ENCODE measurements at places on chromosomes 3 and 15.

- DNase-seq: no peak
Measured at GRCh38 chr3:63685340-63685739, 32.9 kb downstream of the SNTN start.

- DNase-seq: no peak
Measured at GRCh38 chr3:188584162-188584529, 430.2 kb downstream of the LPP start.

- no peak for DNase-seq
Measured at GRCh38 chr3:133706033-133706432, 40.2 kb upstream of the TF start.

DNA sequence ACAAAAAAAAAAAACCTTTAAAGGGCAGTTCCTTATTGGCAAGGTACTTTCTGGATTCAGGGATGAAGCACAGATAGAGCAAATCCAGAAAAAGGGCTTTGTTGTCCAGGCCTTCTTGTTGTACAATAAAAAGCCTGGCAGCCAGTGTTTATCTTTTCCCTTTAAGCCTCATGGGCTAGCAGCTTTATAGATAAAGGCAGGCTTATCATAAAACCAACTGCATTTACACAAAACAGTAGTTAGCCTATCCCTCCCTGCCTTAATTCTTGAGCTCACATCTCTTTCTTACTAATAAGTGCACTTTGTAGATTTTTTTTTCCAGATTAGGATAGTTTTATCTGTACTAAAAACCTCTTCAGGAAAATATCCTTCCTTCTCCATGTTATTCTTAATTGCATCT, 662.8 kb upstream of the CCDC54 start:
- DNase-seq: no peak

DNA sequence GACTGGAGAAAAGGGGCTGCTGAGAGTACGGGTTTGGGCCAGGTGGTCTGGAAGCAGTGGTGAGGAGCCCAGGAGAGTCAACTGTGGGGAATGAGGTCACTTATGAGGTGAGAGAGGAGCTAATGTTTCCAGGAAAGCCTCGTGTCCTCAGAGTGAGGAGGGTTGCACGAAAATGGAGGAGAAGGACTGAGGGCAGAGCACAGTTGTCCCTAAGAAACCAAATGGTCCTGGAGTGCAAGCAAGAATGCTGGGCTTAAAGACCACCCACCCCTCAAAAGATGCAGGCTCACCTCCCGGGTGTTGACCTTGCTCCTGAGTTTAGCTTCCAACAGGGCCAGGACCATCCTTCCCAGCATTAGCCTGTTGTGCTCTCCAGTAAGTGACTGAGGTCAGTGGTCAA, 133.2 kb downstream of the PDE8A start:
- no peak for DNase-seq

GRCh38 chr15:70439304-70439877, 324.0 kb downstream of the UACA start:
- DNase-seq: no peak

DNA sequence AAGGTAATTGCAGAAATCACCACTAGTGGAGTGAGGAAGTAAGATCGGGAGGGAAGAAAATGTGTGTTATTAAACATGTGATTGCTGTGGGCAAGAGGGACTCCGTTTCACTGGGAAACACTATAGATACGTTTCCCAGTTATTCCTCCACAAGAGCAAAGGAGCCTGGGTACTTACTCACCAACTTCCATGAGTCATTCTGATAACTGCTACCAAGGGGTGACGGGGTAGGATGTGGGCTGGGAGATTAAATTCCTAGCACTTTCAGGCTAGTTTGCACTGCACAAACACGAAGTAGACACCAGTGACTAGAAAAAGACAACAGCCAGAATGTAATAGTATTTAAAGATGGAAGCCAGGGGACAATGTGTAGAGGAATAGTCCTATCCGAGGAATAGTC, 812.9 kb upstream of the CFAP20DC start:
- DNase-seq: no peak

- no peak for DNase-seq
Measured at GRCh38 chr3:135645541-135645940, 320.0 kb upstream of the PPP2R3A start.

GRCh38 chr3:10964537-10965167, 27.9 kb upstream of the SLC6A1 start:
- no peak for DNase-seq

DNA sequence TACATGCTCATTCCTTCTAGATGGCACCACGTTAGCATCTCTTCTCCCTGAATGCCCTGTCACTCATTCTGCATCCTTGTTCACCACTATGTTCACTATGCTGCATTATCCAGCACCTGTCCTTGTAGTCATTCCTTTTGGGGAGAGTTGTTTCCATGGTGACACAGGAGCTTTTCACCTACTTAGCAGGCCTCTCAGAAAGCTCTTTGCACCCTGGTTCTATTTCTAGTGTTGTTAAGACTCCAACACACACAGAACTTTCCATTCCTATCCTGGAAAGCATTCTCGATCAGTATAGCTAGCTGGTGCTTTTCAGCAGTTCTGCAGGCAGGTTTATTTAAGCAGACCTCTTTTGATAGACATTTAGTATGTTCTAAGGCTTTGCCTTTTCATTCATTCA, 6.7 kb upstream of the RPL14 start:
- DNase-seq: no peak

GRCh38 chr3:189158034-189158433, 13.7 kb upstream of the TPRG1 start:
- no peak for DNase-seq

- no peak for DNase-seq
Measured at GRCh38 chr3:11367143-11367693, 95.0 kb downstream of the ATG7 start.

GRCh38 chr3:174251681-174252080, 607.5 kb upstream of the NAALADL2 start:
- DNase-seq: no peak

- DNase-seq: no peak
Measured at GRCh38 chr3:189277711-189278110, 105.9 kb downstream of the TPRG1 start.

- no peak for DNase-seq
Measured at GRCh38 chr3:134352031-134352671, 22.1 kb downstream of the AMOTL2 start.

GRCh38 chr15:66078196-66078928, 175.2 kb downstream of the MEGF11 start:
- no peak for DNase-seq

- DNase-seq: no peak
Measured at GRCh38 chr3:179615458-179616173, 11.0 kb downstream of the NDUFB5 start.

- no peak for DNase-seq
Measured at GRCh38 chr15:48131324-48131723, 10.5 kb downstream of the SLC24A5 start.

GRCh38 chr3:65473736-65474135, 565.0 kb downstream of the MAGI1 start:
- no peak for DNase-seq

DNA sequence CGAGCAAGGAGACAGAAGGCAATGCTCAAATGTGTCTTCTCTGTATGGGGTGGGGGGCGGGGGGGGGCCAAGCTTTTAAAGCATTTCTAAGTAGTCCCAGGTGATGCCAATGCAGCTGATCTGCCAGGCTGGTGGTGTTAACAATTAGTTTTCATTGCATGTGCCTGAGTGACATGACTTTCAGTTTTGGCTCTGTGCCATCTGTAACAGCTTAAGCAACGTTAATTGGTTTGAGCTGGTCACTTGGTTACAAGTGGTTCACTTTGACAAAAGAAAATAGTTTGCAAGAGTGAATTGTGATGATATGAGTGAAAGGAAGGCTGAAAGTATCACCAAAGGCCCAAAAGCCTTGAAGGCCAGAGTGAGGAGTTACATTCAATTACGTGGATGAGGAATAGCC, 26.4 kb upstream of the LRIG1 start:
- DNase-seq: no peak

DNA sequence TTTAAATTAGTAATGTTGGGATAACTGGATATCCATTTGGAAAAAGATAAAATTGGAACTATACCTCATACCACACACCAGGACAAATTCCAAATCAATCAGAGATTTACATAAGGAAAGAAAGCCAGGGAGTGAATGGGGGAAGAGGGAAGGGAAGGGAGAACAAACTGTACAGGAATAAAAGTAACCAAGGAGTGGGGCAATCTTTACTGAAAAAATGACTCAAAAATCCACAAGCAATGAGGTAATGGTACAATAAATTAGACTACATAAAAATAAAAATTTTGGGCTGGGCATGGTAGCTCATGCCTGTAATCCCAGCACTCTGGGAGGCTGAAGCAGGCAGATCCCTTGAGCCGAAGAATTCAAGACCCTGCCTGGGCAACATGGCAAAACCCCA, 82.6 kb downstream of the MLH1 start:
- DNase-seq: no peak

GRCh38 chr3:101995371-101996046, 146.2 kb downstream of the NFKBIZ start:
- DNase-seq: no peak

GRCh38 chr3:65328148-65328547, 640.3 kb upstream of the ADAMTS9 start:
- DNase-seq: no peak

- DNase-seq: no peak
Measured at GRCh38 chr3:9779075-9779593, 9.4 kb upstream of the CAMK1 start.

GRCh38 chr3:12194669-12195161, 36.0 kb upstream of the TIMP4 start:
- no peak for DNase-seq

- no peak for DNase-seq
Measured at GRCh38 chr15:74826364-74826819, at the start of gene CPLX3. Gene CPLX3 (plus strand): TSS chr15:74826627. CDS start chr15:74826704, 77 bp downstream.

DNA sequence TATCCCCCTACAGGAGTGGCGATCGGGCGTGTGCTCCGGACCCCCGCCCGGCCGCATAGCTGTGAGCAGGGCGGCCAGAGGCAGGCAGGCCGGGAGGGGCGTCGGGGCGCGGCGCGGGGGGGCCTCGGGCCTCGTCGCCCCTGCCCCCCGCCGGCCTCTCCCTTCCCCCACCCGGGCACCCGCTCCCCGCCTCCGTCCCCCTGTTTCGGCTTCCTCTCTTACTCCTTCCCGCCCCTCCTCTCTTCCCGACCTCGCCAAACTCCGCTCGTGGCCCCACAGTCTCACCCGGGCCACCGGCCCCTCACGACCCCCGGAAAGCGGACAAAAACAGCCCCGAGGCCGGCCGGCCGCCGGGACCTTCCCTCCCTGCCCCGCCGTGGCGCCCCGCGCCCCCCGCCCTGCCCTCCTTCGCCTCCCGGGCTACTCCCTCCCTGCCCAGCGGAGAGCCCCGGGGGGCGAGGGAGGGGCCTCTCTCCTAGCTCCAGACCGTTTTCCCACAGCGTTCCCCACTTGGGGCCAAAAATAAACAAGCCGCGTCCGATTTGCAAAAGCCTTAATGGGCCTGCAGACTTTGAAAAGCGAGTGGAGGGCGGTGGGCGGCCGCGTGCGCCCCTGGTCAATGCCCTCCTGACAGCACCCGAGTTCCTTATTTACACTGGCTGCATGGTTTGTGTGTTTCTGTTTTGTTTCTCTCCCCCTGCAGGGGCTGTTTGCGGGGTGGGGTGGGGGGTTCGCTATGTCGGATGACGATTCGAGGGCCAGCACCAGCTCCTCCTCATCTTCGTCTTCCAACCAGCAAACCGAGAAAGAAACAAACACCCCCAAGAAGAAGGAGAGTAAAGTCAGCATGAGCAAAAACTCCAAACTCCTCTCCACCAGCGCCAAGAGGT, 1.0 kb downstream of the UBE2E1 start:
- no peak for DNase-seq

GRCh38 chr15:46301291-46301690, 666.5 kb downstream of the SQOR start:
- no peak for DNase-seq

DNA sequence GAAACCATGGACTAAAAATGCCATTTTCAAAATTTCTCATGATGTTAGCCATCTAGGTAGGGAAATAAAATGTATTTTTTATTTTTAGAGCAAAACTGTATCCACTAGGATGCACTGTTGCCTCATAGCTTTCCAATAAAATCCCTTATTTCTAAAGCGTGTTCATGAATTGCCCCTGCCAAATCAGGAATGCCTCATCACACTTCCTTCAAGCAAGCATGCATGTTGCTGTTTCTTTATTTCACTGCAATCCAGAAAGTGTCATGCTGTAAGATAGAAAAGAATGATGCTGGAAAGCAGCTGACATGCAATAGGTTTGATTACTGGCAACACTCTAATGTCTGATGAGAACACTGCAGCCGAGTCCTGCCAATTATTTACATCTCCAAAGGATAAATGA, 239.5 kb downstream of the CHL1 start:
- DNase-seq: no peak

GRCh38 chr3:58021962-58022361, 13.7 kb downstream of the FLNB start:
- DNase-seq: no peak

DNA sequence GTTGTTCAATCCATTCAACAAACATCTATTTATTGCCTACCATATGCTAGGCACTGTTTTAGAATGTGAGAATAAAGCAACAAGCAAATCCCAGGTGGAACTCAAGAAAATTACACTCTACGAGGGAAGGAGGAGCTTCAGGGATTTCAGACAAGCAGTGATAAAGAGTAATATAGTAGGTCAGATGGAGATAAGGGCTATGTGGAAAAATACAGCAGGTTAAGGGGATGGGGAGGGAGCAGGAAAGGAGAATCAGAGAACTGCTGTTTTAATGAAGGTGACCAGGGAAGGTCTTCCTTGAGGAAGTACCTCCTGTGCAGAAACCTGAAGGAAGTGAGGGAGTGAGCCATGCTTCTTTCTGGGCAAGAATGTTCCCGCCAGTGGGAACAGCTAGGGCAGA, 47.2 kb upstream of the NEO1 start:
- DNase-seq: no peak

DNA sequence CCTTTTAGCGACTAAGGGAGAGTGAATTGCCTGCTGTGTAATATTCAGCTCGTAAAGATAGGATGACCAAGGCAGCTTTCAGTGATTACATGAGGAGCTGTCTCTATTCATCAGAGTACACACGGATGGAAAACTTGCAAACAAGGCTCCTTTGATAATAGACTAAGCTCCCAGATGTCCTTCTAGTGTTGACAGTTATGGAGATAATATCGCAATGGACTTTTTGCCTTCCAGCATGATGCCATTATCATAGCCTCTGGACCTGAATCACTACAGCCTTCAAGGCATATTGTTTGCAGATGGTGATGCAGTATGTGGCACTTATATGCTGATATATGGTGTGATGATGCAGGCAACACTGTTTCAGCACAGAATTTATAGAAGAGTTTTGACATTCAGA, 93.9 kb downstream of the ECT2 start:
- no peak for DNase-seq

- DNase-seq: no peak
Measured at GRCh38 chr3:187210091-187210490, 12.8 kb downstream of the RTP1 start.

- DNase-seq: no peak
Measured at GRCh38 chr3:98563661-98564281, 29.6 kb downstream of the CPOX start.

GRCh38 chr3:129558081-129558771, 15.3 kb downstream of the H1-8 start:
- no peak for DNase-seq

DNA sequence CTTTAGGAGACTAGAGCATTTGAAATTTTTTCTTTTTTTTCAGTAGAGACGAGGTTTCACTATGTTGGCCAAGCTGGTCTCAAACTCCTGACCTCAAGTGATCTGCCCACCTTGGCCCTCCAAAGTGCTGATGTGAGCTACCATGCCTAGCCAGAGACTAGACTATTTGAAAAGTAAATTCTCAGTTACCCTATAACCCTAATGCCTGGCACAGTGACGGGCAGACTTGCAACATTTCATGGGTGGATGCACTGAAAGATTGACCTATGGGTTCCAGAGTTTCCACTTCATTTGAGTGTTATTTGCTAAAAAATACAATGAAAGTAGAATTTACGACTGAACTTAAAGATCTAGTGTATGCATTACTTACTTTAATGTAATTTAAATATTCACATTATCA, 45.7 kb upstream of the LIPC start:
- no peak for DNase-seq
